Muscle of back (tissue), 13 donors: ENCODE measurements at places on chromosomes 12 and 14.
A peak's percentile ranks its signal among the peaks of the same experiment; 100 is the strongest.

- DNase-seq, result peak; percentile 40
Measured at GRCh38 chr12:114678718-114679117, 5.3 kb downstream of the TBX3 start.

- peak; percentile 50 for DNase-seq
Measured at GRCh38 chr14:64580467-64580866, 30.7 kb downstream of the PPP1R36 start.

DNA sequence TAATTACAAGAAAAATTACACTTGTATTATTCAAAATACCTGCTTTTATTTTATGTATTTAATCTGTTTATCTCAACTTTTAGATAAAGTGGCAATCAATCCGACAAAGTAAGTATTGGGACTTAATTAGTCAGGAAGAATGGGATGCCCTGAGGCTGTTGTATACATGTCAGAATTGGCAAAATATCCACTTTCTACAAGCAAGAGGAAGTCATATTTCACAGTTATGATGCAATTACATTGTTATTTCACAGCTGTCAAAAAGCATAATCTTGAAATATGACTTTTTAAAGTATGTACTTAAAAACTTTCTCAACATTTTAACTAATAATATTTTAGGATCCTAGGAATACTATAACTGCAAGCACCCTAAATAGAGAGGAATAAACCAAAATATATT lies 357.1 kb upstream of the MGAT4C start:
- DNase-seq, result no peak

- peak; percentile 66 for DNase-seq
Measured at GRCh38 chr12:22100958-22101748, 55.1 kb downstream of the CMAS start.

GRCh38 chr12:77938301-77938700 lies 107.6 kb downstream of the NAV3 start:
- DNase-seq, result no peak

DNA sequence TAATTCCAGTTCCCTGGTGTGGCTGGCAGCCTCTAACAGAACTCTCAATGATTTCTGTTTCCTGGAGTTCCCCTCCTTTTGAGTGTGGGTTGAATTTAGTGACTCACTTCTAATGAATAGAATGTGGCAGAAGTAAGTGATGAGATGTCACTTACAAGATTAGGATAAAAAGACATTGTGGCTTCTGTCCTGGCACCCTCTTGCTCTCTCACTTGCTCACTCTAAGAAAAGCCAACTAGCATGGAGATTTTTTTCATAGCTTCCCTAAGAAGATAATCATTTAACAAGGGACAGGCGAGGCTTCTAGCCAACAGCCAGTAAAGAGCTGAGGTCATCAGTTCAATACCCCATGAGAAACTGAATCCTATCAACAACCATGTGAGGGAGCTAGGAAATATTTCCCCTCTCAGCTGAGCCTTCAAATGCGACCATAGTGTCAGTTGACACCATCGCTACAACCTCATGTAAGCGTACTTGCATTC lies 156.7 kb downstream of the TMTC3 start:
- no peak for DNase-seq

DNA sequence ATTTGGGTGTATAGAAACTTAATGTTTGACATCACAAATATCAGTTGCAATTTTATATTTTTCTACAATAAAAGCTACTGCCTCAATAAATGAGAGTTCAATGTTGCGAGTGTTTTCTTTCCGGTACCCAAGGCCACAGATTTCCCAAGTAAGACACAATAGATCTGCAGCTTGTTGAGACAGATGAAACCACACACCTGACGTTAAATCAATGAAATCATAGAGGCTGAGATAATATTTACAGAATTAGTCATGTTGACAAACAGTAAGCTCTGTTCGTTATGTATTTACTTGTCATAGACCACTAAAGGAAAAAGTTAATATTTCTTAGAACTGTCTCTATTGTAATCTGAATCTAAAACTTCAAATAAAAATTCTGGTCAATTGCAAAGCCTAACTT lies 49.2 kb upstream of the PTHLH start:
- no peak for DNase-seq

DNA sequence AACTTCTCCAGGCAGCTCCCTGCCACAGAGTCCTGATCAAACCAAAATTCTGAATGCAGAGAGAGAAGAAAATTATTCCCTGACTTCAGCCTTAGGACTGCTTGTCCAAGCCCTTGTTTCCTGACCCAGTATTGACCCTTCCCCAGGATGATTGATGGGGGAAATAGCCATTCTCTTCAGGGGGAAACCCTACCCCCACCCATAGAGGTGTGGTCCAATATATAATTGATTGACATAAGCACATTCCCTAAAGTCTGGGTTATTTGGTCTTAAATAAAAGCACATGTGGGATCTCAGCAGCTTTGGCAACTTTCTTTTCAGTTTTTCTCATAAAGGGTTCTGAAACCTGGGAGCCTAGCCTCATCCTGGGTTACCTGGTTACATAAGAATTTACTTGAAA lies 201.2 kb upstream of the DDHD1 start:
- DNase-seq, result no peak

- DNase-seq, result no peak
Measured at GRCh38 chr12:89372584-89373370, 20.5 kb upstream of the DUSP6 start.

DNA sequence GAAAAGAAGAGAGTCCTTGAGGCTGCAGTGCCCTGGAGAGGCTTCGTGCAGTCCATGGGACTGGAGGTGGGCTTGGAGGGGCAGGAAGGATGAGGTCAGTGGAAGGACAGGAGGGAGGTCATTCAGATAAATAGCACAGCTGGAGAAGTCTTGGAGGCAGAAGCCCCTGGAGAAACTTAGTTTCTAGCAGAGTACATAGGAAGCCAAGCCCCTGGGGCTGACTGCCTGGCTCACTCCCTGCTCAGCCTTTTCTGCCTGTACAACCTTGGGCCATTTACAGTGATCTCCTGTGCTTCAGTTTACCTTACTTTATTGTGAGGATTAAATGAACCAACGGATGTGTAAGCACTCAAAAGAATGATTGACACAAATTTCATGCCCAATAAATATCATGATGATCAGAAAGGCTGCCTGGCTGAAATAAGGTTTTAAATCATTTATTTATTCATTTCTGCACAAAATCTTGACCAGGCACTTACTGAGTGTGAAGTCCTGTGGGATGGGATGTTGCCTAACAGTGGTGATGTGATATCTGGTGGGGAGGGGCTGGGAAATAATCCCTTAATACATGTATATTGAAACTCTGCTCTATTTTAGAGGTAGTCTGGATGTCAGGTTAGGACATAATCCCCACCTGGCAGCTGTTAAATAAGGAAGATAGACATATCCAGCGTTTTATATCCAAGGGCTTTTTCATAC lies 54.3 kb downstream of the PLEKHG7 start:
- DNase-seq, result no peak

- no peak for DNase-seq
Measured at GRCh38 chr12:125148316-125148715, 83.1 kb downstream of the AACS start.

DNA sequence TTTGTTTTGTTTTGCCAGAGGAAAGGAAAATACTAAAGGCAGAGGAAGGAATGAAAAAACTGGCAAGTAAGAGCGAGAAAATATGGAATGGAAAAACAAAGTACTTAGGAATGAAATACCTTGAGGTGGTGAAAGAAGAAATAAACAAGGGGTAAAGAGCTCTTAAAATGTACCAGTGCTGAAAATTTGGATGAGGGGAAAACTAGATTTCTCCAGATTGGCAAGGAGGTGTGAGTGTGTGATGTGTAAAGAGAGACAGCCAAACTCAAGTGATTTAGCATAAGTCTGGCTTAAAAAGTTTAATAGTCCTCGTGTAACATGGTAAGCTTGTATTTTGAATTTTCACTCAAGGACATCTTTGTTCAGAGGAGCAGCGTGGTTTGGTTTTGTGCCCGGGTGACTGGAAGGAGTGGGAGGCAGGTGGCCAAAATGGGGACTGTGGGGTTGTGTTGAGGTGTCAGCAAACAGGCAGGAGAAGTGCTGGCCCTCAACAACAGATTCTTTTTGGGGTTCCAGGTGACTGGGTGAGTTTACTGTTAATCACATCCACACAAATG lies 102.7 kb downstream of the DACT1 start:
- DNase-seq, result peak; percentile 63

GRCh38 chr14:104689109-104689880 lies at the start of gene INF2:
TSS of gene INF2 (plus strand) at chr14:104689618. CDS start at chr14:104701366, 11,748 bp downstream.
- DNase-seq, result peak; percentile 69

- no peak for DNase-seq
Measured at GRCh38 chr12:132702640-132703039, 8.0 kb upstream of the PGAM5 start.

DNA sequence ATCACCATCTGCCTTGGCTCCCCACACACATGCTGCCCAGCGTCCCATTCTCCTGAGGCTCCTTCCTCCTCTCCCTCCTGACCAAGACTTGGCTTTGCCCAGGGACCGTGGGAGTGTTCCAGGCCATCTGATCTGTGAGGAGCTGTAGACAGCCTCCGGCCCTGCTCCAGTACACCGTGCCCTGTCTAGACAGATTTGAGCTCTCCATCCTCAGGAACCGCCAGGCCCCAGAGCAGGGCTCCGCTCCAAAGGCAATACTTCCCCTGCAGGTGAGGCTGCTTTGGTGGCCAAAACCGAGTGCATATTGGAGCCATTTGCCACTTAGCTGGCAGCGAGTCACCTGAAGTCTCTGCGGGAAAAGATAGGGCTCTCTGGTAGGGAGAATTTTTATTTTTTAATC lies 147.4 kb downstream of the ANO2 start:
- no peak for DNase-seq

- peak; percentile 88 for DNase-seq
Measured at GRCh38 chr14:62117010-62117750, 355.0 kb downstream of the SNAPC1 start.

DNA sequence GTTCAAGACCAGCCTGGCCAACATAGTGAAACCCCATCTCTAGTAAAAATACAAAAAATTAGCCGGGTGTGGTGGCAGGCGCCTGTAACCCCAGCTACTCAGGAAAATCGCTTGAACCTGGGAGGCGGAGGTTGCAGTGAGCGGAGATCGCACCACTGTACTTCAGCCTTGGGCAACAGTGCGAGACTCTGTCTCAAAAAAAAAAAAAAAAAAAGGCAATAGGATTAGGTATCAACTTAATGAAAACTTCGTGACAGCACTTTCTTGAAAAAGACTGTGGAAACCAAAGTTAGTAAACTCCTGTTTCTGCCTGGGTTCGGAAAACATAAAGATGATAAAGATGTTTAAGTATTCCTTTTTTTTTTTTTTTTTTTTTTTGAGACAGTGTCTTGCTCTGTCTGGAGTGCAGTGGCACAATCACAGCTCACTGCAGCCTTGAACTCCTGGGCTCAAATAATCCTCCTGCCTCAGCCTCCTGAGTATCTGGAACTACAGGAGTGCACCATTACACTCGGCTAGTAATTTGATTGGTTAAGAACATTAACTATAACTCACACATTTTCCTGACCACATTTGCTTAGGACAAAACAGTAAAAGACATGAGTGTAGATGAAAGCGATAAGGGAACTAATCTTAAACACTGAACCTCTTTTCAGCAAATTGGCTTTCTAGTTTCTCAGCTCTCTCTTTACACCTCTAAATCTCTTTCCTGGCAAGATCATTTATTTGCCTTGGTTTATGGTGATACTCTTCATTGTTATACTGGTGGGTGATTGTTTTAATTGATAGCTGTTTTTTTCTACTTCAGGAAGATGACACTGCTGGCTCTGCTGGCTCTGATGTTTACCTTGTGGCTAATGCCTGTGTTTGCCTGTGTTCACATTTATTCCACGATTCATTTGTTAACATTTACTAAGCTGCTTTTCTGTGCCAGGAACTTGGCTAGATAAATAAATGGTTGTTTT lies 15.8 kb downstream of the HIF1A start:
- no peak for DNase-seq

DNA sequence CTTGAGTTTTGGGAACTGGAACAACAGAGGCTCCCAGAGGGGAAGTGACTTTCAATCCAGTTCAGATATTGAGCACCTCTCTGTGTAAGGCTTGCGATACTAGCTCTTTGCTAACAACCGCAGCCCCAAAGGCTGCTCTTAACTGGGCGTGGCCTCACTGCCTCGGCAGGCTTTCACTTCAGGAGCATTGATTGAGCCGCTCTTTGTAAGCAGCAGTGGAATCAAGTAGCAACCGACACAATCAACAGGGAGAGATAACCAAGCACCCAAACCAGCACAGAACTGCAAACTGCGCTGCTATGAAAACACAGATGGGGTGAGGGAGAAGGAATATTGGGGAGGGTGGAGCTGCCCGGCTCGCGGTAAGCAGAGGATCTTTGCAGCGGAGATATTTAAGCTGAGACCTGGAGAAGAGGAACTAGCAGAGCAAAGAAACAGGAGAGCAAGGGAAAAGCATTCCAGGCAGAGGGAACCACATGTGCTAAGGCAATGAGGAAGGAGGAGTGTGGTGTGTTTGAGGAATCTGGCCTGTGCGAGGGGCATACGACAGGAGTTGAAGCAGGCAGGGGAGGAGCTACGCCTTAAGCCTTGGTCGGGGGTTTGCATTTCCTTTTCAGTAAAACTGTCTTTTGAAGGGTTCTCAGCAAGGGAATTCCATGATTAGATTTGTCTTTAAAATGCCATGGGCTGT lies 17.3 kb upstream of the YY1 start:
- no peak for DNase-seq

- DNase-seq, result no peak
Measured at GRCh38 chr14:101810897-101811621, 49.5 kb downstream of the PPP2R5C start.

DNA sequence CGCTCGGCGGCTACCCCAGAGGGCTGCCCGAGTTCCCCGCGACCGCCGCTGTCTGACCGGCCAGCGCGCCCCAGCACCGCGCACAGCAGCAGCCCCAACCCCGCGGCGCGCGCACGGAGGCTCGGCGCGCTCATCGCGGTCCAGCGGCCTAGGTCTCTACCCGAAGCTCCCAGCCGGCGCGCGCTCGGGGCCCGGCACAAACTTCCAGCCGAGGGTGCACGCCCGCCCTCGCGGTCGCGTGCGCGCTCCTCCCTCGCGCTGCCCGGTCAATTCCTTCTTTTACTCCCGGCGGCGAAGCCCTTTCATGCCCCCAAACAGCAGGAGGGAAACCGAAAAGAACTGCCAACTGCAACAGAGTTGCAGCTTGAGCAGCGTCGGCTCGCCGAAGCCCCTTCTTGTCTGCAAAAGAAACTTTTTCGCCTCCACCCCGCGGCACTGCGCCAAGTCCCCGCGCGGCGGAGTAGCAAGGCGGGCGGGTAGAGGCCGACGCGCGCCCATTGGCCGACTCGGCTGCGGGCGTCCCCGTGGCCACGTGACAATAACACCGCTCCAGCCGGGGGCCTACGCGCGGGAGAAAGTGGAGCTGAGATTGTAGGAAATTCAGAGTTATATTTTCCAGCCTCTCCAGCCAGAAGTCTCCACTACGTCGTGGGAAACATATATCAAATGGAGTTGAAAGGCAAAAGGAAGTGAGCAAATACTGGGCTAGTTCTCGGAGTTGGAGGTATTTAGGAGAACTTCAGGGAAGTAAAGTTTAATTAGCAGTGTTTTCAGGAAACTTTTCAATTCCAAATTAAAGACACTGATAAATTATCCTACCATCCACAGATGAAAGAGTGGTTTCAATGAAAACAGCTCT lies at the start of gene LRIG3:
Gene LRIG3 (minus strand): TSS at position 403 of the 859 bp plus-strand sequence. CDS start 269 bp downstream, at position 134.
- DNase-seq, result peak; percentile 99

- DNase-seq, result no peak
Measured at GRCh38 chr12:807041-807735, 54.8 kb downstream of the WNK1 start.

GRCh38 chr14:54686219-54686870 lies 119.4 kb downstream of the SAMD4A start:
- peak; percentile 62 for DNase-seq

- DNase-seq, result no peak
Measured at GRCh38 chr12:14373217-14373616, 7.7 kb downstream of the ATF7IP start.

- DNase-seq, result no peak
Measured at GRCh38 chr12:121145221-121145620, 12.5 kb downstream of the P2RX7 start.

GRCh38 chr12:28949184-28949583 lies 199.9 kb upstream of the FAR2 start:
- no peak for DNase-seq
